ENCODE measurements at places on chromosomes 1 and 21. TPM values are rescaled to one million over a fixed set of nuclear protein-coding genes. Genes with fewer than 3 reads are reported as not detected.
A peak's percentile ranks its signal among the peaks of the same experiment; 100 is the strongest.

GRCh38 chr1:43861988-43862735 is 71.4 kb upstream of the ARTN start:
- no peak for ATAC-seq

GRCh38 chr1:111963985-111964738 is 25.3 kb downstream of the KCND3 start:
- no peak for ATAC-seq

DNA sequence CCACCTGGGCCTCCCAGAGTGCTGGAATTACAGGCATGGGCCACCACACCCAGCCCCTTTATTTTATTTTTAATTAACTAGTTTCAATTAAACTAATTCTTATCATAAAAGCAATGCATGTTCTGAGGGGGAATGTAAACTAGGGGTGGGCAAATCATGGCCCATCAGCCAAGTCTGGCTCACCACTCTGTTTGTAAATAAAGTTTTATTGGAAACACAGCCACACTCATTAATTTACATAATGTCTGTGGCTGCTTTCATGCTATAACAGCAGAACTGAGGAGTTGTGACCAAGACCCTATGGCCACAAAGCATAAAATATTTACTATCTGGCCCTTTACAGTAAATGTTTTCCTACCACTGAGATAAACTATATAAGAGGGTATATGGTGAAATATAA is 28.7 kb upstream of the IPO9 start:
- ATAC-seq: no peak

DNA sequence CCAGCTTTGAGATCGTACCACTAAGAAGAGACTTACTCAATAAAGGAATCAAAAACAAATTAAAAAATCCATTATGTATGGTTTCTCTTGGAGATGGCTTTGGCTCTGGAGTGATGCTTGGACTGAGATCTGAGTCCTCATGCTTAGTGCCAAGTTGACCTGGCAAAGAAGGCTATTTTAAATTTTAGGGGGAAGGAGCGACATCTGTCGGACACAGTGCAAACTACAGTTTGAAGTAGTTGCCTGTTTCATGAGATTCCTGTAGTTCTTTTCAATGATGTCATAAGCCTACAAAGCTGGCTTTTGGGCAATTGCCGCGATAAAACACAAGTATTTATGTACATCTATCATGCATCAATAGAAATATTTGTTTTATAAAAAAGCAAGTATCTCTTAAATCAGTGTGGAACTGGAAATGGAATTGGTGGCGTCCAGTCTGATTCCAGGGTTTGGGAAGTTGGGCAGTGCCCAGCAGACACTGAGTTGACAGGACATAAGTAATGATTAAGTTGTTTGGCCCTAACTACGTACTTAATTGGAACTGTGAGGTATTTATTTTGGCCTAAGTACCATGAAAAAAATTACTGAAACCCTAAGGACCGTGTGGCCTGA is 50.0 kb downstream of the TBCE start:
- ATAC-seq: peak; percentile 73

GRCh38 chr1:90969241-90969640 is 52.6 kb downstream of the ZNF644 start:
- no peak for ATAC-seq

- no peak for ATAC-seq
Observed at GRCh38 chr1:7501084-7501491, 270.0 kb upstream of the VAMP3 start.

DHRS3 gene
- 41.0 TPM for total RNA-seq

DNA sequence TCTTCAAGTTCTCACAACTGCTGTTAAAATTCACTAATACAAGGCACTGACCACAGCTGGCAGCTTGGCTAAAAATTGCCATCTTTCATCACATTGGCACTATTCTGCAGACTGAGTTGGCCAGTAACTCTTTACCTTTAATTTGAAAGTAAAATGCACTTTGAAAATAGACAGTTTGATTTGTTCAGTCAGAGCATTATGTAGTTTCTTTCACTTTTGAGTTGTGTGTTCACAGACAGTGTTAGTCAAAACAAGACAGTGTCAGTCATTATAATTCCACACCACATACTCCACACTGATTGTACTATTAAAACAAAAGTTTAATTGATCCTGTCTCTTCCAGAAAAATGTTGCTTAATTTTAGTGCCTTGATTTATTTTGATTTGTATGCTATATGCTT is 160.7 kb downstream of the SDCCAG8 start:
- no peak for ATAC-seq

MPZ gene
- total RNA-seq: 3.1 TPM

GRCh38 chr1:53381790-53382401 is 54.0 kb upstream of the LRP8 start:
- ATAC-seq: no peak

- no peak for ATAC-seq
Observed at GRCh38 chr1:115982400-115982799, 6.1 kb downstream of the SLC22A15 start.

GRCh38 chr1:11693024-11693590 is 1.6 kb downstream of the DRAXIN start:
- peak; percentile 2 for ATAC-seq

GRCh38 chr1:110460253-110461220 is 9.6 kb downstream of the PROK1 start:
- ATAC-seq: peak; percentile 91

DNA sequence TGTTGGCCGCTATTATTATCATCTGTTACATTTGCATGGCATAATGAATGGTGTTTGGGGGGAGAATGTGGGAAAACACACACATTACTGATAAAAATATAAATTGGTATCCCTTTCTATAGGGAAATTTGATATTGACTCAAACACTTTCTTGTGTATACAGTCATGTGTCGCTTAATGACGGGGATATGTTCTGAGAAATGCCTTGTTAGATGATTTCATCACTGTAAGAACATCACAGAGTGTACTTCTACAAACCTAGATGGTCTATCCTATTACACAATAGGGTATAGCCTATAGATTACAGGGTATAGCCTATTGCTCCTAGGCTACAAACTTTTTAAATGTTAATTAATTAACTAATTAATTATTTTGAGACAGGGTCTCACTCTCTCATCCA is 67.2 kb upstream of the B3GALNT2 start:
- no peak for ATAC-seq

GRCh38 chr21:39251326-39251725 is 62.1 kb downstream of the BRWD1 start:
- ATAC-seq: no peak

GRCh38 chr1:215923129-215923824 is 356.2 kb downstream of the KCTD3 start:
- no peak for ATAC-seq

DNA sequence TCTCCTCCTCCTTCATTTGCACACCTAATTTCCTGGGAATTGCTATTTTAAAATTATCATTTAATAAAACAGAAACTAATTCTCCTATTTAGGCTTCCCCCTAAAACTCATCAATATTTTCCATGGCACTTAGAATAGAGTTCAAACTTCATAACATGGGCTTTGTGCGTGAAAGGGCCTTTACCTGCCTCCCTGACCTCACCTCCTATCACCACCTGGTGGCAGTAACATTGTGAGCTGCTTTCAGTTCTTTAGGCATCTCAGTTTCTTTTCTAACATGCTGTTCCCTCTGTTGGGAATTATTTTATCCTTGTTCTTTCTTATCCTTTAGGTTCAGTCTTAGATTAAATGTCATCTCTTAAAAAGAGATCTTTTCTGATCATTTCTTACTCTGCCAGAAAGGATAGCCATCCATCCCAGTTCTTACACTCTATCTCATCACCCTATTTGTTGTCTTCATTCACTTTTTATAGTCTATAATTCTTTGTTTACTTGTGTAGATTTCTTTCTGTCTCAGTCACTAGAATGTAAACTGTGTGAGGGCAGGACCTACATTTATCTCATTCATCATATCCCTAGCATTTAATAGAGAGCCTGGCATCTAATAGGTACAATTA is 133.8 kb upstream of the KIAA1614 start:
- ATAC-seq: no peak

CD1E gene
- total RNA-seq: not detected

RYR2 gene
- 0.52 TPM for total RNA-seq

GRCh38 chr1:69747207-69747606 is 179.5 kb downstream of the LRRC7 start:
- peak; percentile 83 for ATAC-seq

CRYAA gene
- total RNA-seq: not detected

CSF3R gene
- total RNA-seq: 1.3 TPM

OR2L5 gene
- total RNA-seq: 0.08 TPM

DNA sequence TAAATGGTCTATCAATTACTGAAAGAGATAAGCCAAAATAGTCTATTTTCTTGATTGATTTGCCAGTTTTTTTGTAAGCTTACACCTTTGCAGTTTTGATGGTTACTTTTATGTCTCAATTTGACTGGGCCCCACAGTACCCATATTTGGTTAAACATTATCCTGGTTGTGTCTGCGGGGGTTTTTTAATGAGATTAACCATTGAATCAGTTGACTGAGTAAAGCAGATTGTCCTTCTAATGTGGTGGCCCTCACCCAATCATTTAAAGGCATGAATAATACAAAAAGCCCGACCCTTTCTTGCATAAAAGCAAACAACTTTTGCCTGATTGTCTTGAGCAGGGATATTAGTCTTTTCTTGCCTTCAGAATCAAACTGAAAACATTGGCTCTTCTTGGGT is 650.0 kb upstream of the RGS18 start:
- ATAC-seq: no peak

OPRD1 gene
- 0.37 TPM for total RNA-seq

- no peak for ATAC-seq
Observed at GRCh38 chr1:23343221-23344110, 618 bp downstream of the HNRNPR start.

GRCh38 chr1:29807689-29808088 is 571.4 kb downstream of the PTPRU start:
- no peak for ATAC-seq

GRCh38 chr1:8082945-8083344 is 56.8 kb upstream of the ERRFI1 start:
- no peak for ATAC-seq

DNA sequence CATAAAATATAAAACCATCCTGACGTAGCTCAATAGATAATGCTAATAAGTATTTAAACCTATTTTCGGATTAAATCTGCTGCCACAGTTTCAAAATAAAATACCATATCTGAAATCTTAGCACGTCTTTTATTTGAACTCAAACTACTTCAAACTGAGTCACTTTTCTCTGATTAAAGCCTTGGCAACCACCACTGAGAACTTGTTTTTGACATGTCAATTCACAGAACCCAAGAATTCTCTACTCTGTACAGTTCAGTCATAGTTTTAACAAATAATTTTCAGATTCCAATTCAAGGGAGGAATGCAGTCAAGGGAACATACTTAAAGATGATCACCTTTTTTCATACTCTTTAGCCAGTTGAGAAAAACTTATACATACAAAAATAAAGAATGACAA is 643.2 kb downstream of the KCNT2 start:
- no peak for ATAC-seq

ACKR1 gene
- total RNA-seq: 3.3 TPM

- no peak for ATAC-seq
Observed at GRCh38 chr1:98323906-98324358, 337.6 kb upstream of the SNX7 start.

- no peak for ATAC-seq
Observed at GRCh38 chr1:100343897-100344296, 8.4 kb upstream of the CDC14A start.

PLA2G2F gene
- 1.7 TPM for total RNA-seq

- no peak for ATAC-seq
Observed at GRCh38 chr1:233907151-233907550, 2.7 kb downstream of the SLC35F3 start.

DNA sequence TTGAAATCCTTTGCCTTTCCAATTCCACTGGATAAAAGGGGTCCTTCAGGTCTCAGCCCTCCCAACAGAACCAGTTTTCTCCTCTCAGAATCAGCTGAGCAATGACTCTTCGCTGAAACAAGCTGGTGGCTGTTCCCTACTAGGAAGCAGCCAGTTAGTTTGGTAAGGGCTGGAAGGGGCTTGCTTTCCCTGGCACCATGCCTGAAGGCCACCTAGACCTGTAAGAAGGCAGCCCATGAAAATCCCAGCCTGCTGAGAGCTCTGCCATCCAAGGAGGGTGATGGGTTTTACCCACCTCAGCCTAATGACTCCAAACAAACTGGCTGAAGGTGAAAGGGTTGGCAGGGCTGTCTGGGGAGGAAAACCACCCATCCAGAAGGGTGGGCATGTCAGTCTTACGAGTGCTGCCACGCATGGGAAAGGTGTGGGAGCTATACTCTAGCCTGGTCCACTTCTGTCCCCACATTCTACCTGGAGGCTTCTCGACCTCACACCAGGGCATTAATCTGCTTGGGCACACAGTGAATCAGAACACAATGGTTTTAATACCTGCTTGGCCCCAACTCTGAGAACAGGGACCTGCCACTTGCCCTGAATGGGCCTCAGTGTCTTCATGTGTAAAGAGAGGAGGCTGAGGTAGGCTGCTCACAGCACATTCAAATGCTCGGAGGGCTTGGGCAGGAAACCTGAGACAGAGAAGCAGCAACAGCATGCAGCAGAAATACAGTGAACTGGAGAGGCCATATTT is 53.0 kb downstream of the CD46 start:
- no peak for ATAC-seq

- no peak for ATAC-seq
Observed at GRCh38 chr1:193706766-193707165, 520.4 kb upstream of the B3GALT2 start.

TENT5C gene
- 1.5 TPM for total RNA-seq

DNA sequence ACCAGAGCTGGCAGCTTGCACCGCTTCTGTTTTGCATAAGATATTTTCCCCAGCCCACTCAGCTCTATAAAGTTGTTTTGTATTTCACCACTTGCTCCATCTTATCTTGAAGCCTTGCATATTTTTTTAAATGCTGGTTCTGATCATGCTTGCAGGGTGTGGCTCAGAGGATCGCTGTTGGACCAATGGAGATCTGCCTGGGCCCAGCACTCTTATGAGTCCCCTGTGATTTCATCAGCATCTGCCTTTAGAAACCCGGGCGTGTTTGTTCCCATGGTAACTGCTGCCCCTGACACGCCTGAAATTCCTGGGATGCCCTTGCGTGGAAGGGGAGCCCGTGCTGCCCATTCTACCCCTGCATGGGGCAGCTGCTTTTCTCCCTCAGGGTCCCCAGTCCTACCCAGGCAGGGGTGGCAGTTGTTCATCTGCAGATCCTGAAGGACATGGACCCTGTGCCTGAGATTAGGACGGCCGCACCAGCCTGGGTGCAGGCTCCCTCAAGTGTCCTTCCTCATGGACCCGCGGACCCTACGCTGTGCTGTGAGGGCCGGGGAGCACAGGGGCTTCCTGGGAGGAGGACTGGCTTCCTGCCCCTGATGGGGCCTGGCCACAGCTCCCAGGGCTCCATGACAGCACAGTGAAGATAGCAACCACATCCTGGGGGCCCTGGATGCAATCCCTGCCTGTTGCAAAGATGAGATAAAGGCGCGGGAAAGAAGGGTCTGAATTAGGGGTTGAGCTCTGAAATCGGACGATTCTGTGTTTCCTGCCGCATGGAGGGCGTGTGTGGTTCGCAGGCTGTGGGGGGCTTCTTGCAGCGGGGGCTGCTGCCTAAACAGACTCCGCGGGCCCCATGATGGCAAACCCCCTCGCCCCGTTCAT is 226.5 kb downstream of the SDCCAG8 start:
- ATAC-seq: peak; percentile 96

PTGER3 gene
- 6.8 TPM for total RNA-seq

All from motor neuron (in vitro differentiated cells).